Activated T-helper 17 cell treated with anti-CD3 and anti-CD28 coated beads, Interleukin-2, amount 50 U/mL, for 72 hours (primary cell): ENCODE measurements at places on chromosomes 1 and 21. TPM values are rescaled to one million over a fixed set of nuclear protein-coding genes. Genes with fewer than 3 reads are reported as not detected.

Gene RHBDL2
- total RNA-seq = not detected

Gene PGLYRP4
- total RNA-seq = 0.22 TPM

Gene AVPR1B
- total RNA-seq = not detected

Gene ERICH3
- total RNA-seq = not detected

Gene ARMH1
- 10.7 TPM for total RNA-seq

Gene MYCL
- 0.09 TPM for total RNA-seq

Gene FCRL5
- total RNA-seq = not detected
